ENCODE measurements at places on chromosomes 13 and 19.
A peak's percentile ranks its signal among the peaks of the same experiment; 100 is the strongest.

GRCh38 chr19:8075158-8076074 lies 22.9 kb downstream of the CCL25 start:
- DNase-seq, result no peak

GRCh38 chr13:85278851-85279250 lies 520.4 kb downstream of the SLITRK6 start:
- DNase-seq, result no peak

DNA sequence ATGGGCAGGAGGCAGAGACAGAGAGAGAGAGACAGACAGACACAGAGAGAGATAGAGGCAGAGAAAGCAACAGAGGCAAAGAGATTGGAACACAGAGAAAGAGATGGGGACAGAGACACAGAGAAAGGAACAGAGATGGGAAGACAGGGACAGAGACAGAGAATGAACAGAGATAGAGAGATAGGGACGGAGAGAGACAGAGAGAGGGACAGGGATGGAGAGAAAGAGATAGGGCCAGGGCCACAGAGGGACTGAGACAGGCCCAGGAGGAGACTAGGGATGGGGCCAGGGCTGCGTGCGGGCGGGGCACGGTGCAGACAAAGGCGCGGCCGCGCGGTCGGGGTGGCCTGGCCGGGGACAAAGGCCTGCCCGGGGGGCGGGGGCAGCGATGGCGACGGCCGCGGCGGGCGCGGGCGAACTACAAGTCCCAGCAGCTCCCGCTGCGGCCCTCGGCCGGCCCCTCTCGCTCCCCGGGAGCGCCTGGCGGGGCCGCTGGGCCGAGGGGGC lies at the start of gene ZNF358:
Gene ZNF358 (plus strand): TSS at position 459 of the 507 bp plus-strand sequence. CDS start 3,140 bp downstream, outside the sequence.
- DNase-seq, result no peak

GRCh38 chr13:25080773-25081172 lies 15.2 kb upstream of the PABPC3 start:
- DNase-seq, result no peak

GRCh38 chr13:50375792-50376191 lies 360.5 kb downstream of the KCNRG start:
- DNase-seq, result peak; percentile 20

GRCh38 chr19:2550431-2551171 lies 74.7 kb downstream of the GADD45B start:
- DNase-seq, result no peak

- no peak for DNase-seq
Measured at GRCh38 chr13:104657196-104657595, 1591.0 kb upstream of the SLC10A2 start.

- no peak for DNase-seq
Measured at GRCh38 chr13:44089452-44089851, 209.7 kb downstream of the LACC1 start.

GRCh38 chr19:52397310-52398080 lies at the start of gene ZNF528:
Gene ZNF528, plus strand, starts transcription at chr19:52397849. Its CDS starts 4,165 bp downstream, at chr19:52402014.
- DNase-seq, result peak; percentile 29

DNA sequence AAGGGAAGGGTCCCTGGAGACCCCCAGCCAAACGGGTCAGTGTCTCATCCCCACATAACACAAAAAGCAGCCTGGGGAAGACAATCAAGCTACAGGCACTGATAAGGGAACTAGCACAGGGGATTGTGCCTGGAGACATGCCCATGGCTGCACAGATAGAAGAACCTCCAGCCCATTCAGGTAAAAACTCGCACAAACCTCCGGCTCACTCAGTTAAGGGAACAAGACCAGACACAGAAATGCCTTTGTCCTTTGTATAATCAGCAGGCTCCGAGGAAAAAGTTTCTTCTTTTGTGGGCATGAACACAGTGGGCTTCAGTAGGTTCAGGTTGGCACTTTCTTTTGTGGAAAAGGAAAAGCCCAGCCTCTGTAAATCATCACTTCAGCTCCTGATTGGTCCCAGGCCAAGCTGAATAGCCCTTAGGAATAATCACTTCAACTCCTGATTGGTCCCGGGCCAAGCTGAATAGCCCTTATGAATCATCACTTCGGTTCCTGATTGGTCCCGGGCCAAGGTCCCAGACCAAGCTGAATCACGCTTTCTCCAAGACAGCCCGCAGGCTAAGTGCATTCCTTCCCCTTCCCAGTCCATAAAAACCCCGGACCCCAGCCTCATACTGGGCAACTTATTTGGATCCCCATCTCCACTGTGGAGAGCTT lies 5.0 kb upstream of the ZNF230 start:
- DNase-seq, result no peak
